ENCODE measurements at places on chromosomes 3 and 15.

GRCh38 chr15:88529021-88529630 is 17.4 kb downstream of the DET1 start:
- DNase-seq: no peak

GRCh38 chr15:78708713-78709260 is 67.8 kb upstream of the CHRNB4 start:
- no peak for DNase-seq

- DNase-seq: no peak
Measured at GRCh38 chr3:111861391-111861790, 2.3 kb downstream of the PHLDB2 start.

- DNase-seq: no peak
Measured at GRCh38 chr3:52053307-52054304, 2.8 kb downstream of the DUSP7 start.

DNA sequence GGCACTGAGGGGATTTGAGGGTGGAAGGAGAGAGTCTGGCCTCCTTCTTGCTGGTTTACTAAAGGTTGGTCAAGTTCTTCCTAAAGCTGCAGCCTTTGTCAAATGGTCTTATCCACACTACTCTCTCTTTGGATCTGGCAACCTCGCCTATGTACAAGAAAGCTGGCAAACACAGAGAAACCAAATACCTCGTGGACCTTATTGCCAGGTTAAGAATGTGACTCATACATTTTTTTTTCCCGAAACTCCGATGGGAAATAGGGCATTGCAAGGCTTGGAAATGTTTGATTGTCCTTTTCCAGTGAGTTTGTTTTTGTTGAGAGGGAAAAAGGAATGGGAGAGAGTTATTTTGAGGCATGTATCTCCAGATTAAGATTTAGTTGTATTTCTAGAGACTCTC is 13.9 kb downstream of the EOMES start:
- DNase-seq: no peak

GRCh38 chr15:25875566-25875965 is 12.4 kb upstream of the ATP10A start:
- no peak for DNase-seq

- DNase-seq: no peak
Measured at GRCh38 chr3:58801541-58801940, 135.0 kb upstream of the FAM3D start.

- no peak for DNase-seq
Measured at GRCh38 chr3:27729748-27730611, 7.9 kb upstream of the EOMES start.

GRCh38 chr3:59522550-59522949 is 472.7 kb upstream of the CFAP20DC start:
- DNase-seq: no peak

DNA sequence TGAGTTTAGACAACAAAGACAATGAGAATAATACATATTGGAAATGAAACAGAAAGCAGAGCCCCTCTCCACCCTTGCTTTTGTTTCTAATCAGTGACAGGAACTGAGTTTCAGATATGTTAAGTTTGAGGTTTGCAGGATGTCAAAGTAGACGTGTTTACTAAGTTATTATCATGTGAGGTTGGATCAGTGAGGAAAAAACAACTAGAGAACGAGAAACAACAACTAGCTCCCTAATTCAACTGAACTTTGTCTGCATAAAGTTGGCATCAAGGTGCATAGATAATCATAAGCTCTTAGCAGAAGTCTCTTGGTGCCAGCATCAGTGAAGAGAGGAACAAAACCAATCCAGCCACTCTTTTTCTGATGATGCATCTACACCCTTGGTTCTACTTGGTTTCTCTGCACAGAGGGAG is 491.1 kb upstream of the NR2F2 start:
- no peak for DNase-seq

- DNase-seq: no peak
Measured at GRCh38 chr15:52030010-52030409, 11.0 kb downstream of the MAPK6 start.

- no peak for DNase-seq
Measured at GRCh38 chr15:55632434-55632833, 44.3 kb upstream of the PYGO1 start.

- no peak for DNase-seq
Measured at GRCh38 chr3:169865176-169865767, 4.5 kb downstream of the LRRC31 start.

- DNase-seq: no peak
Measured at GRCh38 chr3:3664935-3665334, 134.3 kb upstream of the LRRN1 start.

DNA sequence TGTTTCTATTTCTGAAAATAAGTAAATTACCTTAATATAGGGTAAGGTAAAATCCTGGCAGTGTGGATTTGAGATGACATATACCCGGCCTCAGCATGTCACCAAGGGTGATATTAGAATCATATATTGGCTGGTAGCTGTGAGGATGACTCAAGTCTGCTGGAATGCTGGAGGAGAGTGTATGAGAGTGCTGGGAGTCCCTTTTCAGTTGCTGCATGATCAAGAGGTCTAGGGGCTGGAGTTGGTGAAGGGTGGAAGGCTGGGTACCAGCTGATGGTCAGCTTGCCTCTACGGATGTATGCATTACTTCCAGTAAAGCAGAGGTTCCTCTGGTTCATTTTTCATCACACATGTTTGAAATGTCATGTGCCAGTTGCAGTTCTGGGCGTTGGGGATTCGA is 40.6 kb downstream of the SLC25A26 start:
- DNase-seq: no peak

DNA sequence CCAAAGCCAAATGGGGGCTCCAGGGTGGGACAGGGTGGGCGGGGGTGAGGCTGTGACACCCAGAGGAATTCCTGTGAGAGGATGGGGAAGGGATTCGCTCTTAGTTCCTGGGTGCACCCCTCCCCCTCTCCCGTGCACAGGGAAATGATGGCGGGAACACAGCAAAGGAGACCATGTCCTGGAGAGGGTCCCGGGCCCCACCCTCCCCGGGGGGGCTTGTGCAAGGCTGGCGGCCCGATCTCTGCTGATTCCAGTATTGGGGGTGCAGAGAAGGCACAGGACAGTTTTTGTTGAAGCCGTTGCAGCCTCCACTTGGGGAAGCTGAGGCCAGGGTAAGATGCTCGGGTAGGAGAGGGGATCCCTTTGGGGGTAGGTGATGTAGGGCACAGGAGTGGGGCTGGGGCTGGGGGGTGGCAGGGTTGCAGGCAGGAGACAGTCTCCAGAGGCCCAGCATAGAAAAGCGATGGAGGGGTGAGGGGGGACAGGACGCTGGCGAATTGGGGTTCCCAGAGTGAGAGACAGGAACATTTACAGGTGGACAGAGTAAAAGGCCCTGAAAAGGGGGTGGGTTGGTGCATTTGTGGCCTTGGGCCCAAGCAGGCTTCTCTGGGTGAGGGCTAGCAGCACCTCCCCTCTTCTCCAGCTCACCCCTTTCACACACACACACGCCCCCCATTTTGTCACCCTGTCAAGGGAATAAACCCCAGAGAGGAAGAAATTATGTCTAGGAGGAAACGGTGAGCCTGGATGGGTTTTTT is 38.5 kb downstream of the HMCES start:
- no peak for DNase-seq

DNA sequence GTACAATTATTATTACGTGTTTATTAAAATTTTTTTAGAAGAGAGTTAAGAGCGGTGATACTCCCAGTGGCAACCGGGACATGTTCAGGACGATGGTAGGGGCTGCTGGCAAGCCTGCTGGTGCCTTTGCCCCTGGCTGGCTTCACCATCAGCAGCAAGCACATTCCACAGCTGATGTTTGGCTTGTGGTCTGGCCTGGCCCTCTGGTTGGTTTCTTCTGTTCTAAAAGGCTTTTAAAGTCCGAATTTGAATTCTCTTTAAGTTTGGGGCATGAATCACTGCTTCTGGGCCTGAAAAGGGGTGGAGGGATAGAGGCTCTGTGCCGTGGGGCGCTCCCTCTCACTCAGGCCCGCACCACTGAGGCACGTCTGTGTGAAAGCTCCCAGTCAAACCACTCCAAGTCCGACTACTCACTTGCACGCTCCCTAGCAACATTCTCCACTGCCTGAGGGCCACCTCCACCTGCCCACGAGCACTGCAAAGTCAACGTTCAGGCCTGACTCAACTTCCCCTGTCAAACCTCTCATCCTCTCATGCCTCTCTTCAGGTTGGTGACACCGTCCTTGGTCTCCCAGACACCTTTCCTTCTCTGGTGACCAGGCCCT is 10.1 kb downstream of the ITGA11 start:
- DNase-seq: no peak

GRCh38 chr15:58463815-58464650 is 32.2 kb downstream of the LIPC start:
- DNase-seq: peak; percentile 53

DNA sequence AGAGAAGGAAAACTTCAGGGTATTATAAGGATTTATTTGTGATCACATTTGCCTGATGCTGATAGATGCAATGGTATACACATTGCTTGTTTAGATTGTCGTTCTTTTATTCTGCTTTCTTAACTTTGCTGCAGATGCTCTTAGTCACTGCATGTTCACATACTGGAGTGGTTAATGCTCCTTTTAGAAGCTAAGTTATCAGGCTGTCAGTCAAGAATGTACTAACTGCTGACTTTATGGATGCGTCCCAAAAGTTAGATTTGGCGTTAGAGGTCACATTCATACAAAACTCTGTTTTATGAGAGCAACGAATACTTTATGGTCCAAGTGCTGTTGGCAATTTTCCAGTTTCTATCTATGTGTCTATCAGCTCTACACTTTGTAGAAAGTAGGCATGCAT is 160.7 kb downstream of the BBX start:
- no peak for DNase-seq

DNA sequence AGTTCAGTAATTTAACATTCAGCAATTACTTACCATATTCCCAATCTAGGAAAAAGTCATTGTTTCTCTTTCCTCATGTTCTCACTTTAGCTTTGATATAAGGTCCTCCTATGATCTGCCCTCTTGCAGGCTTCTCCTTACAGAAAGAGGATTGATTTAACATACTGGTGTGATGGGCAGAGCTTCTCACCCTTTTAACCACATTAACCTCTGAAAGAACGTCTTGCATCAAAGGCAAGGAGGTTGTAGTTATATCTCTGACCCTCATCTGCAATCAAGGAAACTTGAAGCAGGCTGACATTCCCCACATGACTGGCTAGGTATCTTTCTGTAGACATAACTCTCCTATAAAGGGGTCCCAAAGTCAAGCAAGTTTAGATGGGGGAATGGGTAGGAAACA is 39.5 kb downstream of the BTLA start:
- no peak for DNase-seq

DNA sequence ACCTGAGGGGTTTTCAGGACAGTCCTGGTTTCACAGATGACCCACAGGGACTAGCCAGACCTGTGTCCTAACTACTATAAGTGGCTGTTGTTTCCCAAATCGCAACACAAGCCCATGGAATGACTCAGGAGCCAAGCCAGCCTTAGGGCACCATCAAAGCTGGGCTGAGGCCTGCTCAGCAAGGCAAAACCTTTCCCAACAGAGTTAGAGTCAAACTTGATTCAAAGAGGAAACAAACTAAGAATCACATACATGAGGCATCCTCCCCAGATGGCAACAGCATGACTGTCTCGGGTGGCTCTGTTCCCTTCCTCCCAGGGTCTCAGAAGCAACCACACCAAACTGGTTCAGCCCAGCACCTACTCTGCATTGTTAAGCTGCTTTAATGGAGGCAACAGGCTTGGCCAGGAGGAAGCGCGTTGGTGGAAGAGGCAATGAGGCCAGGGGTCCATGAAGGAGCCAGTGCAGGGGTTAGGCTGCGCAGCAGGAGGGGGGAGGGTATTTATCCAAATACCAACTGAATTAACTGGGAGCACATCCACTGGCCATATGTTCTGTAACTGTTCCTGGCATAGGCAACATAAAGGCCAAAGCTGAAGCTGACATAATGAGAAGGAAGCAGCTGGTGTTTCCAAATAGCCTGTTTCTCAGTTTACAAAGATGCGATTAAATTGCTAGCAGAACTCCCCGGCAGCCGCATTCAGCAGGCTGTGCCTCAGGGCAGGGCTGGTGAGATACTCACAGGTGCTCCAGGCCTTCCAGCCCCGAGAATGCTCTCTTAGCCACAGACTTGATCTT is 102.4 kb downstream of the LRIG1 start:
- no peak for DNase-seq

GRCh38 chr3:117017135-117017894 is 307.7 kb downstream of the TUSC7 start:
- DNase-seq: no peak

- no peak for DNase-seq
Measured at GRCh38 chr3:45272828-45273470, 46.9 kb upstream of the TMEM158 start.

DNA sequence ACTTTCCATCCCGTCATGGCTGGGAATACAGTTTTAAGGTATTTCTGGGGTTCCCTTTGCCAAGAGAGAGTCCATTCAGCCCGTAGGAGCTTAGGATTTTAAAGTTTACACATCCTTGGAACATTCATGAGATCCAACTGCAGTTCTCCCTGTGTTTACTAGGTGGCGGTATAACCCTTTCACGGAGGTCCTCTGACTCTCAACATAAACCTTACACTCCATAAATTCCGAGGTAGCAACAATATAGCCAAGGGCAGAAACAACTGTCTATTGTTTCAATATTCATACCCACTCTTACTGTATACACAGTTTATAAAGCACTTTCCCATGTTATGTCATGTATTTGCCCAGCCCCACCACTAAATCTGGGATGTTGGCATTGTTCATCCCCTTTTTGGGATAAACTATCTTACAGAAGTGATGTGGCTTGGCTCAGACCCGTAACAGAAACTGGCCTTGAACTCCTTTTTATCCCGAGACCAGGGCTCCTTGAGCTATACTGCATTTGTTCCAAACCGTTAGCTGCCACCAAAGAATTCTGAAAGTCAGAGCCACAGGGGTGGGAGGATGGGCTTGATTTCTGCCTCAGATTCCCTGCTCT is 69.2 kb upstream of the COL6A5 start:
- DNase-seq: peak; percentile 5

DNA sequence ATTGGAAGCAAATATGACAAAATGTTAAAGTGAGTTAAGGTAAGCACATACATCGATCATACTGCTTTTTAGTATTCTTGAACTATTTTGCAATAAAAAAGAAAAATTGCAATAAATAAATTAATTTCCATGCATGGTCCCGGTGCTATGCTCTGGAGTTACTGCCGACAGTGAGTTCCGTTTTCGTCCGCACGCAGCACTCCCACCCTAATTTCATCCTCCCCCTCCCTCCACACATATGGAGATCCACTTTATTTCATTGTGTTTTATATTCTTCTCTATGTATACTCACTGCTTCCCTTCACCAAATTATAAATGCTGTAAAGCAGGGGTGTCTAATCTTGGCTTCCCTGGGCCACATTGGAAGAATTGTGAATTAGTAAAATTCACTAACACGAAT is 247.3 kb downstream of the THSD4 start:
- no peak for DNase-seq

DNA sequence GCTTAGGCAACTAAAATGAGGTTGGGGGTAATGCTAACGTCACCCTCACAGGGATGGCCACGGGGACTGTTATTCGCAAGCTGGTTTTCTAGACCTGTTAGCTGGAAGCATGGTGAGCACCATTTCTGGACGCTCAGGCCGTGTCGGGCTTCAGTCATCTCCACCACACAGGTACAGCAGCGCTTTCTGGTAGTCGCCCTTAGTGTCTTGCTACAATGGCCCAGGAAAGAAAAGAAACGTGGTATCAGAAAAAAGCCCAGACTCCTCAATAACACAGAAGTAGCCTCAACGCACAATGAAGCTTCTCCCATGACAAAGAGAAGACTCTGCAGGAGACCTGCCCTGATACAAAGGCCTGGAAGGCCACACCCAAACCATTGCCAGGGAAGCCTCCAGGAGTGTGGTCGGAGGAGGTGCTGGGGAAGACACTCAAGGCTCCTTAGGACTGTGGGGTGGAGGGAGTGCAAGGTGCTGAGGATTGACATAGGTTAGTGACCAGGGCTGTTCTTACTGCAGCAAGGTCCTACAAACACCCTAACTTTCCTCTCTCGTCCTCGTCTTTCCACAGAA is 50.2 kb downstream of the ANXA2 start:
- DNase-seq: no peak
